Foreskin keratinocyte (primary cell): ENCODE measurements at places on chromosomes 5 and 9. TPM values are rescaled to one million over a fixed set of nuclear protein-coding genes. Genes with fewer than 3 reads are reported as not detected.

The RAD23B gene
- total RNA-seq: 115 and 122 TPM in 2 replicates

The CCL21 gene
- not detected in 2 replicates for total RNA-seq

The C9 gene
- total RNA-seq: not detected in 2 replicates

The ZBED3 gene
- 0.42 and 0.82 TPM in 2 replicates for total RNA-seq

The GFI1B gene
- total RNA-seq: not detected in 2 replicates

The SPATA31D4 gene
- not detected in 2 replicates for total RNA-seq

The BARHL1 gene
- not detected in 2 replicates for total RNA-seq

The SOX30 gene
- 0.04 TPM in 1 of 2 replicates, not detected in the other for total RNA-seq

The SLC45A2 gene
- not detected in 2 replicates for total RNA-seq

The TMEM161B gene
- total RNA-seq: 10.7 and 11.4 TPM in 2 replicates

The HAVCR1 gene
- total RNA-seq: not detected in 2 replicates

The RNF183 gene
- total RNA-seq: not detected in 2 replicates

The CMYA5 gene
- total RNA-seq: 0.11 and 0.20 TPM in 2 replicates

The AFAP1L1 gene
- total RNA-seq: 16.5 and 16.6 TPM in 2 replicates

The MYOZ3 gene
- 0.34 and 0.53 TPM in 2 replicates for total RNA-seq

GRCh38 chr5:90037646-90038045 is 371.9 kb downstream of the CETN3 start:
- DNase-seq: no peak

GRCh38 chr5:14790220-14790619 is 81.4 kb downstream of the ANKH start:
- DNase-seq: no peak

DNA sequence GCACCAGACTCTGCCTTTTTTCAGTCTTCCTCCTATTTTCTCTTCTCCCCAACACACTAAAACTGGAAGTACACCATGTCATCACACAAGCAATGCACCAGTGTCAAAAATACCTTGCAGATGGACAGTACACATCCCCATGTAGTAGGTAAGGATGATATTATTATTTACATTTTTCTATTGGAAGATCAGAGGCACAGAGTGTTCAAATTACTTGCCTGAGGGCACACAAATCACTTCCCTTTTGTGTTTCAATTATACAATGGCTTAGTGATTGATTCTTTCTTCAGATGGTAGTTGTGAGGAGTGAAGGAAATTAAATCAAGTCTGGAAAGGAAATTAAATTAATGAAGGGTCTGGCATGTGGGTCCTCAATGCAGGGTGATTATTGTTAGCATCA is 39.6 kb downstream of the CTSL start:
- peak; percentile 32 for DNase-seq

DNA sequence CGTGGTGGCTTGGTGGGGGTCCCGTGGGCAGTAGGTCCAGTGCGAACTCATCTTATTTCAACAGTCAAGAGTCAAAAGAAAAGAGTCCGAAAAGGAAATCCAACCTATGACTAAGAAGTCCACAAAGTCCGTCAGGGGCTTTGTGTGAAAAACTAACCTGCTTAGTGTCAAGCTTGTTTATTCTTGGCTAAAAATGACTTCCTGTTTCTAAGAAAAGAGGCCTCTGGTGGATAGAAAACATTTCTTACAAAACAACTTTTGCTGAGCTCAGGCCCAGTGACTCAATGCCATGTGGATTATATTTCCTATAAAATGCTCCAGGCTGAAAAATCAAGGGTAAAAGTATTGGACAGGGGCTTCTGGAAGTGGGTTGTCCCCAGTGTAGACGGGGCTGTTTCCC is 105.9 kb downstream of the GADD45G start:
- DNase-seq: no peak

- DNase-seq: peak; percentile 86
These were observed 107.9 kb downstream of the NDUFAF2 start for GRCh38 chr5:61052882-61053281.

DNA sequence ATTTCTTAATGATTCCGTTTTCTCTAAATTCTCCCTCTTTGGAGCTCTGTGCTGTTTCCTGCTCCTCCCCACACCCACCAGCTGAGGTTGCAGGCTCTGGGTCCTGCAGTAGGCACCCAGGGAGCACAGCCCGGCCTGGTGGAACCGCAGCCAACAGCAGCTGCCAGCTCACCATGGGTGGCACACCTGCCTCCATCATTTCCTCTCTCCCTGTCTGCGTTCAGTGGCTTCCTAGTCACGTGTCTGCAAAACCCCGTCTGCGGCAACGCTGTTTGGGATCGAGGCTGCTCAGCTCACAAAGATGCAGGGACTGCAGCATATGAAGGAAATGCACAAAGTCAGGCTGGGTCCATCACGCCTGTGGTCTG is 367.8 kb downstream of the IRX2 start:
- no peak for DNase-seq

- DNase-seq: no peak
These were observed 55.9 kb upstream of the ANKRD55 start for GRCh38 chr5:56288873-56289601.

DNA sequence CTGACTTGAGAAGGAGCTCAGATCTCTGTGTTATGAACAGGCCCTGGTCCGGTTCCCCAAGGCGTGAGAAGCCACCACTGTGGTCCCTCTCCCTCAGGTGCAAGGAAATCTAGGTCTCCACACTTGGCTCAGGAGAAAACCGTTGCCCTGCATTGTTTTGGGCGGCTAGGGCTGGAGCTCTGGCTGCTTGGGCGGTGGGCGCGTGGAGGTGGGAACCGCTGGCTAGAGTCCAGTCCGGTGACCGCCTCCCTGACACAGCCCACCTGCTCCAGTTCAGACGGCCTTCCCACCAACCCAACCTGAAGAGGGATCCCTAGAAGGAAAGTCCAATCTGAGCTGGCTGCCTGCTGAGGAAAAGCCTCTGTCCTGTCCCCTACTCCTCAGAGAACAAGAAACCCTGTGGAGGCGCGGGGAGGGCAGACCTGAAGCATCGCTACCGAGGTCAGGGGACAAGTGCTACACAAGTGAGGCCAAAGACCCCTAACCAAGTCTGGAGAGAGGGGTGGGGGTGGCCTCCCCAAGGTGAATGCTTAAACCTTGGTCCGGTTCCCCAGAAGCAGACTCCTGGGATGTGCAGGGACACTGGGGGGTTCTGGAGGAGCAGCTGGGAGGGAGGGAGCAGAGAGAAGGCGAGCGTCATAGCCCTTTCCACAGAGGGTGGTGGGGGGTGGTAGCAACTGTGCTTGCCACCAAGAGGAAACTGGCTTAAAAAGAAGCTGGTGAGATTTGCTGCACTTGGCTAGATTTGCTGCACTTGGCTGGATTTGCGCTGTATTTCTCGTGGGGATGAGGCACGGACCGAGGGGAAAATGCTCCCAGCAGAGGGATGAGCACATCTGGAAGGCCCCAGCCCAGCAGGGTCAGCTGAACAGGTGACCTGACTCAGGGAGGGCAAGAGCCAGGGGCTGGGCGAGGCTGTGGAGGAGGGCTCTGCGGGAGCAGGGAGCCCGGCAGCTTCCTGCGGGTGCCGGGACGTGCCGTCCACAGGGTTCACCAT is 65.2 kb downstream of the RAPGEF1 start:
- DNase-seq: no peak

DNA sequence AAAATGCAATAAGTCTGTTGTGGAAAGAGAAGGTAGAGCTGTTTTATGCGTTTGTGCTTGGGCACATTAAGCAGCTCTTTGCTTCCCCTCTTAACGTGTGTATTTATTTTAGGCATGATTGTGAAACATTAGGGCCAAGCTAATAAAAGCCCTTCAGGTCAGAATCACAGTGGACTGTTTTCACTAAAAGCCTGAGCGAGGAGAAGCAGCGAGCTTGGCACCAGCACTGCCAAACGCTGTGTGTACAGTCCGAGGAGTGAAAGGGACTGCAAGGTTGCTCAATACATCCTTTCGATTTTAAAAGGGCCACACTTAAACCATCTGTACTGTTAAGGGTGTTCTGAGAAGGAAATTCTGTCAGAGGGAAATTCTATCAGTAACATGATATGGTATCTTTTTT is 107.2 kb upstream of the CKMT2 start:
- no peak for DNase-seq

DNA sequence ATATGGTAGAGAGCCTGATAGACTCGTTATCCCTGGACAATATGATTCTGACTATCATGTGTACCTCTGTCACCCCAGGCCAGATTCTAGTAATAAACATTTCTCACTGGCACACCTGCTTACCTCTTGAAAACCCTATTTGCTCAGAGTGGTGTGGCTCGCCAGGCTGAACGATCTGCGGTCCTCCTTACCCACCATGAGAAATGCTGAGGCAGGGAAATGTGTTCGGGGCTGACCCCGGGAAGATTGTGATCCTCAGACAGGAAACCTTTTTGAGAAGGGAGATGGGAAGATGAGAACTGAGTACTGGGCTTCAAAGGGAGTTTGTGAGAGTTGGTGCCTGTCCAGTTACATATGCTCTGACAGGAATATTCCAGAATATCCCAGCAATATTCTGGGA is 10.7 kb upstream of the PRXL2C start:
- DNase-seq: no peak

- DNase-seq: no peak
These were observed at the start of gene PLEKHG4B for GRCh38 chr5:91556-92263. Gene PLEKHG4B, plus strand, starts transcription at chr5:92168. Its CDS starts 64 bp downstream, at chr5:92232.

DNA sequence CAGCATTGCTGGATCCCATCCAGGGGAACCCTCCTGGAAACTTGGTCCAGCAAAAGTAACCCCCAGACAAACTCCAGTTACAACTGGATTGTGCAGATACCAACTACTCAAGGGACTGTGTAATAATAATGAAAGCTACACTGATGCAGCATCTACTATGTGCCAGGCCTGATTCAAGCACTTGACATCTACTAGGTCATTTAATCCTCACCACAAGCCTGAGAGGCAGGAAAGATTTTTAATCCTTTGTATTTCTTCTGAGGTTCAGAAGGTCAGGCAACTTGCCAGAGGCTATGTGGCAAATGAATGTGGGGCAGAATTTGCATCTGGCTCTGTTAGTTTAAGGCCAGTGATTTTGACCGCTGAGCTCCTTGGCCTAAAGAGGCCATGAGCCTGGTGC is 29.5 kb upstream of the FOXI1 start:
- DNase-seq: no peak

DNA sequence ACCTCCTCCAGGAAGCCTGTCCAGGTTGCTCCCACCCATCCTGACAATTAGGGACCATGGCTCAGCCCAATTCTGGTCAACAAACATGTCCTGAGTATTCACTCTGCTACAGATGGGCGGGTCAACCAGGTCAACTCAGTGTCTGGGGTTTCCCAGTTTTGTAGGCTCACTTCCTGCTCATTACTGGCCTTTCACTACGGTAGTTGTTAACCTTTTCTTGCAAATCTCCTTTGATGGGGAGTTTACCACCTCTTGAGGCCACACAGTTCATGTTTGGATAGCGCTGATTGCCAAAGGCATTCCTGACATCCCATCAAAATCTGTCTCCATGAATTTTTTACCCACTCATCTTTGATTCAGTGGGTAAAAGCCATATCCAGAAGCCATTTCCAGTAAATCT is 13.8 kb downstream of the TMEM8B start:
- DNase-seq: no peak

- DNase-seq: no peak
These were observed 5.9 kb downstream of the ALAD start for GRCh38 chr9:113395000-113395861.

- no peak for DNase-seq
These were observed 445.5 kb downstream of the MED10 start for GRCh38 chr5:5932824-5933223.

- DNase-seq: no peak
These were observed 374.1 kb downstream of the PLK2 start for GRCh38 chr5:58085800-58086199.

GRCh38 chr5:36374266-36374862 is 72.7 kb upstream of the RANBP3L start:
- peak; percentile 20 for DNase-seq

DNA sequence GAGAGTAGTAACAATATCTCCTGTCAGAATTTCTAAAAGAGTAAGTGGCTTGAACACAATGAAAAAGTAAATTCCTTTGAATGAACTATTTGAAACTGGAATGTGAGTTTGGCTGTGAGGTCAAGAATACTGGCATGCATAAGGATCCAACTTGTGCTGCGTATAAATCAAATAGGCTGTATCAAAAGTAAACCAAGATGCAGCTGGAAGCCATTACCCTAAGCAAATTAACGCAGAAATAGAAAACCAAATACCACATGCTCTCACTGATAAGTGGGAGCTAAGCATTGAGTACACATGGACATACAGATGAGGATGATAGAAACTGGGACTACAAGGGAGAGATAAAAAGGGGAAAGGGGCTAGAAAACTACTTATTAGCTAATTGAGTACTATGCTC is 24.0 kb upstream of the SRFBP1 start:
- no peak for DNase-seq

DNA sequence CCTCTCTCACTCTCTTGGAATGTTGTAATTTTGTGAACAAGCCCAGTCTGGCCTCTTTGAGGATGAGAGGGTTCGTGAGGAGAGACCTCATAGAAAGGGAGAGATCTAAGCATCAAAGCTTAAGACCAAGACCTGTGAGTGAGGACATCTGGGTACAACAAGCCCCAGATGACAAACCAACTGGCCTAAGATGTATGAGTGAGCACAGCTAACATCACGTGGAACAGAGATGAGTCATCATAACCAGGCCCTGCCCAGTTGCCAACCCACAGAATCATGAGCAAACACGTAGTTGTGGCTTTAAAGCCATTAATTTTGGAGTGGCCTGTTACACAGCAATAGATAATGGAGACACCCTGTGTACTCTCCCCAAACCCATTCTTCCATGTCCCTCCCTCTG is 439.1 kb upstream of the KIF2A start:
- DNase-seq: peak; percentile 96

GRCh38 chr5:103255691-103256090 is 2.9 kb upstream of the MACIR start:
- no peak for DNase-seq

- no peak for DNase-seq
These were observed 231.0 kb downstream of the FRMD3 start for GRCh38 chr9:83307066-83307724.

GRCh38 chr5:135458356-135458755 is 6.2 kb upstream of the TIFAB start:
- DNase-seq: no peak

DNA sequence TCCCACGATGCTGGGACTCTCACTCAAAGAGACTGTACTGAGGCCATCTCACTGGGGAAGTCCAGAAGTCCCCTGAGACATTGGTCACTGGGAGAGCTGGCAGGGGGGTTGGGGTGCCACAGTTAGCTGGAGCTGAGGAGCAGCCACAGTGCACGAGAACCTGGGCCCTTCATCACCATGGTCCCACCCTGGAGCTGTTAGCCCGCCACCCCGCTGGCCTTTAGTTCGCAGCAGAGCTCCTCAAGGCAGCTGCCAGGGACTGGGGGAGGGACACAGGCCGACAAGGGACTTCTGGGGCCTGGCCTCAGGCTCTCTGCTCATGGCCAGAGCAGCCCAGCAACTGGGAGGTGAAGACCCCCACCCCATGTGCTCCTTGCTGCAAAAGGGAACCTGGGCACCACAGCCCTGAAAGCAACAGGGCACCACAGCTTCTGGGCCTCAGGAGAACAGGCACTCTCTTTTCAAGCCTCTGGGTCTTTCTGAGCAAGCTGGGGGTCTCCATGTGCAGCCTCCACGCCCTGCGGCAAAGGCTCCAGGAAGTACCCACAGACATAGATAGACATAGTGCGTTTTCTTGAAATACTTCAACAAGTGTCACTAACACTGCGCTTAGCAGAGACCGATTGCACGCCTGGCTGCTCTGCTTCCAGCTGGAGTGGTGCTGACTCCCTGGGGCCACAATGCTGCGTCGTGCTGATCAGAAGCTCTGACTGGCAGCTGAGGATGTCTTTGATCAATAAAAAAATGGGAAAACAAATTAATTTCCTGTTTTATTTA is 46.0 kb downstream of the VAV2 start:
- DNase-seq: no peak

- no peak for DNase-seq
These were observed 517 bp downstream of the KCNN2 start for GRCh38 chr5:114362197-114362976.

GRCh38 chr5:97131139-97131710 is 11.2 kb downstream of the LIX1 start:
- DNase-seq: no peak

- DNase-seq: no peak
These were observed 734.3 kb downstream of the SEMA5A start for GRCh38 chr5:8811581-8811980.
